ENCODE measurements at places on chromosomes 6 and 20. TPM values are rescaled to one million over a fixed set of nuclear protein-coding genes. Genes with fewer than 3 reads are reported as not detected.
A peak's percentile ranks its signal among the peaks of the same experiment; 100 is the strongest.

DNA sequence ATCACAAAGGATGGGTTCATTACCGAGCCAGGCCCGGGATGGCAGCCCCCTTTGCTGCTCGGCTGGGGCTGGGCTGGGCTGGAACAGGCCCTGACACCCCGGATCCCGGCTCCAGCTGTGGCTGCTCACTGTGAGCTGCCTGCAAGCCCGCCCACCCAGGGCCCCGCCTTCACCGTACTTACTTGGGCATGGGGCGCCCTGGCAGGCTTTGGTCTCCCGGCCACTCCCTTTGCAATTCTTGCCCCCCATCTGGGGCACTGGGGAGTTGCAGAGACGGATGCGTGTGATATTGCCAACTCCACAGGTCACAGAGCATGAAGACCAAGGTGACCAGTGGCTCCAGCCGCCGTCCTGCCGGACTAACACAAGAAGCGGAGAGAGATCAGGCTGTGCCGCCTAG lies 16.7 kb downstream of the THBS2 start:
- no peak for DNase-seq

GRCh38 chr6:153121311-153121710 lies 9.8 kb downstream of the RGS17 start:
- no peak for DNase-seq

GRCh38 chr20:18388860-18389259 lies 78.0 kb downstream of the DZANK1 start:
- peak; percentile 33 for DNase-seq

Gene MYL9
- 5.3 TPM for total RNA-seq

GRCh38 chr6:16602035-16602434 lies 159.2 kb downstream of the ATXN1 start:
- no peak for DNase-seq

GRCh38 chr20:62219992-62220665 lies at the start of gene HRH3:
Gene HRH3, minus strand, starts transcription at chr20:62220278. Its CDS starts 308 bp downstream, at chr20:62219970.
- DNase-seq, result no peak

GRCh38 chr6:113558966-113559365 lies 298.2 kb upstream of the MARCKS start:
- DNase-seq, result peak; percentile 15

- no peak for DNase-seq
Measured at GRCh38 chr6:114024746-114025145, 53.8 kb upstream of the HDAC2 start.

Gene C20orf144
- total RNA-seq, result 0.07 TPM

Gene SFT2D1
- total RNA-seq, result 48.7 TPM

- DNase-seq, result peak; percentile 37
Measured at GRCh38 chr6:25311331-25311840, 32.2 kb downstream of the CARMIL1 start.

- no peak for DNase-seq
Measured at GRCh38 chr20:47330071-47330470, 26.4 kb downstream of the ZMYND8 start.

Gene LY86
- not detected for total RNA-seq

- DNase-seq, result no peak
Measured at GRCh38 chr6:14055541-14055940, 62.0 kb upstream of the CD83 start.

DNA sequence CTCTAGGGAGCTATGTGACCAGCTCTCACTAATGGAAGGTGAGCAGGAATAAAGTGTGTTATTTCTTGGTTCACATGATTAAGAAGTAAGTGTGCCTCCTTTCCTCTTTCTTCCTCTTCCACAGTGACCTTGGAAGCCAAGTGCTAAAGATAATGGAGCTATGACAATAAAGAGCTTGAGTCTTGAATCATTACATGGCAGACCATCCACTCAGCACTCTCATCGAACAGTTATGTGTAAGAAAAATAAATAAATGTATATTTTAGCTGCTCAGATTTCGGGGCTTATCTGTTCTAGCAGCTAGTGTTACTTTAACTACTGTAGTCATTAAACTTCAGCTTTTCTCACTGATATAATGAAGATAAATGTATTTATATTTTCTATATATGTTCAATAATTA lies 72.9 kb downstream of the HDGFL1 start:
- DNase-seq, result no peak

DNA sequence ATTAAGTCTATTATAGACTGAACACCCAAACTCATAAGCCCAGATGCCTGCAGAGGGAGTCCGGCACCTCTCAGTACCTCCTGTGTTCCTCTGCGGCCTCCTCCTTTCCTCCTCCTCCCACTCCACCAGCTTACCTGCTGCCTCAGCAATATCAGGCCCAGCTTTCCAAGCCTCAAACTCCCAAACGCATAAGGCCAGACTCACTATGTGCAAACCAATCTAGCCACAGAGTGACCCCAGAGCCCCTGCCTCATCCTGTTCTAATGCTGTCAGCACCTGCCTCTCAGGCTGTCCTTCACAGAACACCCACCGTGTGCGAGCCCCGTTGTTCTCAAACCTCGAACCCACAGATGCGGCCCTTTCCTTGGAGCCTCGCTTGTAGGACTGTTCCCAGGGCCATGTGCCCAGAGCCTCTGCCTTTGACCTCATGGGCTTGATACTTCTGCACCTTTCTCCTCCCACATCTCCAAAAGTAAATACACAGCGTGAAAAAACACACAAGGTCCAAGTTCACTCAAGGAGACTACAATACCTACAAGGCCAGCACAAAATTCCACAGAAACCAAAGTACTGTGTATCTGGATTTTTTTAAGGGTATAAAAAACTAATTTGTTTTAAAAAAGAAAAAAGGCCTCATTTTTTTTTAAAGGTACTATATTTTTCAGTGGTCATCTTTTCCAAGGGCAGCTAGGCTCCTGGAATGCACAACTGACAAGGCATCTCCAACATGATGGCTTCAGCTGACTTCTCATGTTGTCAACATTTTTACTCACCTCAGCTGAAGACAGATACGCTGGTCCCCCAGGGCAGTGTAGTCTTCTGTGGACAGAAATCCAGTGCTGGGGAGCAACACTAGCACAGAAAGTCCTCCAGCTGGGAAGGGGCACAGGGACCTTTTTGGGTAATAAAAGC lies 52.3 kb downstream of the ABHD12 start:
- no peak for DNase-seq

Gene CDSN
- 0.88 TPM for total RNA-seq

Gene LKAAEAR1
- not detected for total RNA-seq

- no peak for DNase-seq
Measured at GRCh38 chr6:169165561-169166300, 87.9 kb downstream of the THBS2 start.

DNA sequence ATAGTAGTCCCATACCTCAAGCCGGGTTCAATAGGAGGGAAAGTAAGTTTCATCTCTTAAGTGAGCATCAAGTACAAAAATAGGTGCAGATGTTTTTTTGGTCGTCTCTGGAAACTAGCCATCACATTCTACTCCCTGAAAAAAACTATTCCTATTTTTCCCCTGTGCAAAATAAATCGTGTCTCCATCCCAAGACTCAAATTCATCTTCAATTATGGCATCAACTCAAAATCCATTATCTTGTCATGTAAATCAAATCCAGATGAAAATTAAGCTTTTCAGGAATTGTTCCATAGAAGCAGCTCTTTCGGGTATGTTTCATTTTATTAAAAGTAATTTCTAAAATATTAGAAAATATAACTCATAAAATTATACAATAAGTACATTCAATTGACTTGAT lies 1368.4 kb downstream of the GRIK2 start:
- DNase-seq, result no peak
